Stimulated activated CD4-positive, alpha-beta T cell treated with anti-CD3 and anti-CD28 coated beads, Interleukin-2, amount 100 ng/mL, for 48 hours (primary cell): ENCODE measurements at places on chromosomes 5 and 9.

DNA sequence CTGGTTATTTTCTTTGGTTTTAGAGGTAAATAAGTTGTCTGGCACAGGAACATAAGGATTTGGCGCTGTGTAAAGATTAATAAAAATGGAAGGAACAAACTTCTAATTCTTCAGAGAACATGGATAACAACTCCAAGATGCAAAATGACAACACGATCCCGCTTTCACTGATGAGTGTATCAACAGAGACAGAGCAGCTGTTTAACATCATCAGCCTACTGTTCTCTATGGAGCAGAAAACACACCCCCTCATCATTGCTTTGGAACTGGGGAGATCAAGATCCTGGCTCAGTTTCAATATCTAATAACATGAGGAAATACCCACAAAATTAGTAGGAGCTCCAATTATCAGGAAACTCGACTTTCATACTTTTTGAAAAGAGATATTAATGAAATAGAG, 8.3 kb upstream of the GAS1 start:
- DNase-seq = no peak

GRCh38 chr9:126677188-126678084, 63.7 kb downstream of the LMX1B start:
- DNase-seq = no peak

GRCh38 chr5:2901096-2901495, 149.6 kb upstream of the IRX2 start:
- no peak for DNase-seq

DNA sequence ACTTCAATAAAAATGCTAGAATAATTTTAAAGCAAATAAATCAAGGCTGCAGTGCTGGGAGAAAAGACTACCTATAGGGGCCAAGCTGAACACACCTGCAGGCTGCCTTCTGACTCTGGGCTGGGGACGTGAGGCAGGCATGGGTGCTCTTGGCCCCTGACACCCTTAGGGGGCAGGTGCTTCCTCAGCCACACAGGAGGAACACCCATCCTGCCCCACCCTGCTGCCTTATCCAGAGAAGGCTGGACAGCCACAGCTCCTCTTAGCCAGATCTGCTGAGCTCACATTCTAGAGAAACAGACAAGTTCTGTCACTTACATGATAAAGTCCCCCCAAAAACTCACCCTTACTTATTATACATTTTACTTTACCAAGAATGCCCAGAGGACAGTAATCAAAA, 6.6 kb upstream of the LMX1B start:
- DNase-seq = no peak

DNA sequence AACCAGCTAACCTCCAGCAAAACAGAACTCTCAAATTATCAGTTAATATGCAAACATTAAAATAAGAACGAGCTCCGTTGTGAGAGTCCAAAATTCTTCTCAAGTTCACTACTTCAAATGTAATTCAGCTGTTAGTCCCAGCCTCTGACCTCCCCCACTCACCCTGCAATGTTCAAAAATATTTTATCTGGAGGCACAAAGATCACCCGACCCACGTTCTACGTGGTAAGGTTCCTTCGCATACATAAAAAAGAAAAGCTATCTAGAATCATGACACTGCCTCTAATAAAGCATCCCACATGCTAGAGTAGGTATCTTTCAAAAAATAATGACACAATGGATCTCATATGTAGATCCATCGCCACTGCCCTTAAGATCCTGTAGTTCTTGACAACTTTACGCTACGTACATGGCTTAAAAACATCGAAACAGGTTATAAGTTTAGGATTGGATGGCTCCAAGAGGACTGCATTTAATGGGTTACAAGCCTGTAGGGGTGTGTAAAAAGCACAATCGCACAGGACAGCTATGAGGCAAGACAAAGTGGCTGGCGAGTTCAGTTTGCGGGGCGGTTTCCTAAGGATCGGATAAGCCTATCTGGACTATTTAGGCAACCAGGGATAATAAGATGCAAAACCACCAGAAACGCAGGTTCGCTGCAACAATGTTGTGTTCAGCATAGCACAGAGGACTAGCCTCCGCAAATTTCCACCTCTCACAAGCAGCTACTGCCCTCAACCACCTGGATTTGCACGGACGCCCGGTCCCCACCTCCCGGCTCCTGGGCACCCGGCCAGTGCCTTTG, 969 bp downstream of the CLK4 start:
- DNase-seq = no peak
